WTC11 (cell line): ENCODE measurements at places on chromosomes 1 and 21. TPM values are rescaled to one million over a fixed set of nuclear protein-coding genes. Genes with fewer than 3 reads are reported as not detected.

GRCh38 chr1:118304722-118305359, 119.8 kb upstream of the SPAG17 start:
- DNase-seq: no peak

DNA sequence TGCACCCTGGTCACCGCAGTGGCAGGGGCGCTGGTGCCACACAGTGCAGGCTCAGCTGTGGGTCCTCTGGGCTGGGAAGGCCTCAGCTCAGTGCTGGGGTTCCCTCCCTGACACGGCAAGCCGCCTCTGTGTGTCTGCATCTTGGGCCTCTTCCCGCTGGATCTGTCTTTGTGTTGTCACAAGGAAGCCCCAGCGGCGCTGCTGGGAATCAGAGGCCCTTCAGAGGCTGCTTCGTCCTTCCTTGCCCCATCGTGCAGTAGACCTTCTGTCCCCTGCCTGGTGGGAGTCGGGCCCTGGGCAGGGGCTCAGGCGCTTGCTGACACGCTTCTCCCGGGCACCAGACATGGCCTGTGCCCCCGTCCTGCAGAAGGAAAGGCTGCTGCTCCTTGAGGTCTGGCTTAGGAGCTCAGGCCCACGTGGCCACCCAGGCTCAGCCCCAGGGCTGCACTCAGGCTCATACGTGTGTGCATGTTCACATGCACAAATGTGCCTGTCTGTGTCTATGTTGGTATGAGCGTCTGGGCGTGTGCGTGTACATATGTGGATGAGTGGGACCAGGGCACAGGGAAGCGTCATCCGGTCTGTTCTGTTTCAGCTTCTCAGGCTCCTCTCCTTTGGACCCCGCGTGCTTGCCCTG, 24.3 kb upstream of the DIP2A start:
- no peak for DNase-seq

- no peak for DNase-seq
Measured at GRCh38 chr1:216892581-216893160, 169.4 kb upstream of the ESRRG start.

GRCh38 chr1:185400052-185400451, 83.0 kb upstream of the IVNS1ABP start:
- DNase-seq: no peak

DNA sequence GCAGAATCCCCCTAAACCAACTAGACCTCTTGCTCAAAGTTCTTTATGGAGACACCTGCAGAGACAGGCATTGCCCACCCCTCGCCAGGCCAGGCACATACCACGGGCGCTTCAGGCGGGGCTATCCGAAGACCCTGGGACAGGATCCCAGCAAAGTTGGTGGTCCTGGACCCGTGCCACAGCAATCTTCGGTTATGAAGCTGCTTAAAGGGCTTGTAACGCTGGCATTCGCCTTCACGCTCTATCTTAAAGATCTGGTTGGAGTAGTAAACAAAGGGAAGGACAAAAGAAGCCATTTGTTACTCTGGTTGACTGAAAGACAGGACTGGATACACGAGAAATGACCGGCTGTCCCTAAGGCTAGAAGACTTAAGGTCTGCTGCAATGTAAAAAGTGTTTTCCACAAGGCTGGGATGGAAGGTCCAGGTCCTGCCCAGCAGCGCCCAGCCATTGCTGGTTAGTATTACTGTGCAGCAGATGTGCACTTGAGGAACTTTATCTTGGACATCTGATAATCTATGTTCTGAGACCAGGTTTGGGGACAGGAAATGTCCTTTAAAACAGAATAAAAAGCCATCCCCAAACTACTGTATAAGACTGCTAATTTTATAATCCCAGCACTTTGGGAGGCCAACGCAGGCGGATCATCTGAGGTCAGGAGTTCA, 42.9 kb downstream of the PARP1 start:
- no peak for DNase-seq

DNA sequence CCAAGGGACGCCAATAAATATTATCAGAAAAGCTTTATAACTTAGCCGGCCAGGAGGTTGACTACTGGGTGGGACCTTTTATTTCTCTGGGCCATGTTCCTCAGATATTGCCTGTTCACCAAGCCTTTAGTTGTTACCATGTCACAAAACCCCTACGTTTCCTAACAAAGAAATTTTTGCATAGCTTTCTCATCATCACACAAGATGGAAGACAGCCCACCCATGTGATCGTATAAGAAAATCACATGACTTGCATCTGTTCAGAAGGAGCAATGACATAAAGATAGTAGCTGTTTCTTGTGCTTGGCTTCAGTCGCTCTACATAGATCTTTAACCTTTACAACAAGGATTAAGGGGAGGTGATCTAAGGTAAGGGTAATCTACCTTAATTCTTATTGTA, 88.9 kb upstream of the NGF start:
- no peak for DNase-seq

DNA sequence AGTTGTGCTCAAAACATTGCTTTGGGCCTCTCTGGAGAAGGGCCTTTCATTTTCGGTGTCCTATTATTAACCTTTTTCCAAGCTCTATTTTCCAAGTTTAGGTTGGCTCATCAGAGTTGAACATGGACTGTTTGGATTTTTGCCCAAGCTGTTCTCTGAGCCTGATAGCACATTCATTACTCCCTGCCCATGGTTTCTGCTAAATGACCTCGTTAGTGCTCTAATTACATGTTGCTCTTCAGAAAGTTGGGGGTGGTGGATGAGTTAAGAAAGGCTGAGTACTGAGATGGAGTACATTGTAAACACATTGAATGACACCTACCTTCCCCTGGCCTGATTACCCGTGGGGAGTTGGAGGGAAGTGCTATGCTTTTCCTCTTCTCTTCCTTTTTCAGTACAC, 38.9 kb downstream of the LMO4 start:
- DNase-seq: no peak

DNA sequence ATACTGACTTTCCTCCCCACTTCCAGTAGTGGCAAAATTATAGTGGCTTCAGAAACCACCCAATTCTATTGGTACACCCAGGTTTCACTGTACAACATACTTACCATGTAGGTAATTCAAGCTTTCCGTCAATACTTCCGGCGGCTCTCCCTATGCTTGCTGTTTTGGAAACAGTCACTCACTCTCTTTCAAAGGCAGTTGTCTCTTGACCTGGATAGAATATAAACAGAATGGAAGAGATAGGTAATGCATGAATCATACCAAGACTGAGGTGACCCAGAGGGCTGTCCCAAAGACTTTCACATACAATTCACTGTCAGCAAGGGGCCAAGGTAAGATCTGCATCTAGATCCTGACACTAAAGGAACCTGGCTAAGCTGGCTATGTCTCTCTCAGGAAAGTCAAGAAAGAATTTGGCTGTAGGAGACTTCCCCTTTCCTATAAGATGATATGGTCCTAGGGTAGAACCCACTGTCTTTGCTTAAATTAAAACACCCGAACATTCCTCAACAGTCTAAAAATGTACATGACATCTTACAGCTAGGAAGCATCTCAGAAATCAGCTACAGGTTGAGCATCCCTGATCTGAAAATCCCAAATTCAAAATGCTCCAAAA, 59.6 kb downstream of the LUZP1 start:
- DNase-seq: no peak

GRCh38 chr1:3403388-3404231, 50.9 kb upstream of the ARHGEF16 start:
- peak; percentile 71 for DNase-seq

GRCh38 chr1:45934947-45935346, 131.5 kb downstream of the MAST2 start:
- DNase-seq: no peak

DNA sequence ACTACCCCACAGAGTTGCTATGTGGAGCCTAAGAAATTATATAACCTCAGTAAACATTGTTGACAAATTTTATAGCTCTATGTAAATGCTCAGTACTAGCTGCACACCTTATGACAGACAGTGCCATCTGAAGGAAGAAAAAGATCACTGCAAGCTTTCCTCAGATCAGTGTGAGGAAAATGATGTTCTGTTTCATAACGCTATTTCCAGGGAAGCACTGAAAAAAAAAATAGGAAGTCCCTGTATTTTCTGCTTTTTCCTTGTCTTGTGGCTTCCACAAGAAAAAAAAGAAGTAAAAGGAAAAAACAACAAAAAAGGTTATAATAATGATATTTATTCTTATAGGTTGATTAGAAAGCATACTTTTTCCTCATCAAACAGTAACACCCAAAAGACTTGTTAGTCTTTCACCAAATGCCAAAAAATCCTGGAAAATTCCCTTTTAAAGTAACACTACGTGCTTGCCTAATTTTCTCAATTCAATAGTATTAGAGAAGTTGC, 23.2 kb downstream of the LYST start:
- no peak for DNase-seq

DNA sequence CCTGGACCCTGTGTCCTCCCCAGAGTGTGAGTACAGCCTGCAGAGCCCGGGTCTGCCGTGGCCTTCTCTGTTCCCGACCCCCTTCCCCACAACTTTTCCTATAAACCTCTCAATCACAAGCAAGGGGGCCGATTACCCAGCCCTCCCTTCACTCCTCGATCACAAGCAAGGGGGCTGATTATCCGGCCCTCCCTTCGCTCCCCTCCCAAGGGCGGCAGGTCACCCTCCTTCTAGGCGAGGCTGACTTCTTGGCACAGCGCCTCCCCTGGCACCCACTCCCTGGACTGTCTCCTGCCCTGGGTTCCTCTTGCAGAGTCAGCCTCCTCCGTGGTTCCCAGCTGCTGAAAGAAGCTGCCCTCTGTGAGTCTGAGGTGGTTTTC, 12.3 kb upstream of the LDLRAP1 start:
- no peak for DNase-seq

GRCh38 chr1:100597784-100598183, 59.8 kb downstream of the GPR88 start:
- no peak for DNase-seq

DNA sequence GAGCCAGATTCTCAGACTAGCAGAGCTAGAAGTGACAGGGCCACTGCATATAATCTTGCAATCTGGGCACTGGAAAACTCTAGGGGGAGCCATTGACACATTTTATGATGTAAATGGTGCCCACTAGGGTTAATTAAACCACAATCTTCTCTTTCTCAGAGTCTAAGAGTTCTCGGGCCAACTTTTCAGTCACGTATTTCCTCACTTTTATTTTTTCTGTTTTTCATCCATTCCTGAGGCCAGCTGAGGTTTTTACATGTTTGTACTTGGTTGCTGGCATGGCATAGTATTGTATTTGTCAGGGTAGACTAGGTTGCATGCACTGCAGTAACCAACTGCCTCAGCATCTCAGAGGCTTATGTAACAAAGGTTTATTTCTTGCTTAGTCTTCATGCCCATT, 138.2 kb downstream of the ZNF326 start:
- peak; percentile 28 for DNase-seq

DNA sequence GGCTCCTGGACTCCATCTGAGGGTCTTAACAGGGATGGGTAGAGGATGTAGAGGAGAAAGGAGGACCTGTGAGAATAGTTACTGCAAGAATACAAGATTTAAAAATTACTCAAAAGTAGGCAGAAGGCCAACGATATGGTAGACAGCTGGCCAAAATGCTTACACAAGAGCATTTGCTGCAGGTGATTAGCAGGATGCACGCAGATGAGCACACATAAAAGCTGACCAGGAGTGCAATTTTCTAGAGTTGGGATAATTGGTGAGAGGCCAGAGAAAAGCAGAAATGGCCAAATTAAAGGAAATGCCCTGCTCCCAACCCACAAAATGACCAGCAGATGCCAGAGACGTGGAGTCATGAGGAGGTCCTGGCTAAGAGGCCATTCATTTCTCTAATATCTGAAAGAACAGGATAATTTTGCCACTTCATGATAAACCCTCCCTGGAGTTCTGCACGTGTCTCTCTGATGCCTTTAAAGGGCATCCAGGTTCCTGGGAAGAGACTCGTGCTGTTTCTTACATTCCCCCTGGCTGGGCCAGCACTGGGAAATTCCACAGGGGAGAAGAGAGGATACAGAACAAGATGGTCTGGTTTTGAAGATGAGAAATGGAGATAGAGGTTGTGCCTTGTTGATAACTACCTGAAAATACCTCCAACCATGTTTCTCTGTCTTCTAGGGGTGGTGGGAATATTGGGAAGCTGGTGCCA, 62.3 kb upstream of the KCNA3 start:
- DNase-seq: no peak

- DNase-seq: peak; percentile 26
Measured at GRCh38 chr1:109959974-109960744, 24.4 kb upstream of the AHCYL1 start.

DNA sequence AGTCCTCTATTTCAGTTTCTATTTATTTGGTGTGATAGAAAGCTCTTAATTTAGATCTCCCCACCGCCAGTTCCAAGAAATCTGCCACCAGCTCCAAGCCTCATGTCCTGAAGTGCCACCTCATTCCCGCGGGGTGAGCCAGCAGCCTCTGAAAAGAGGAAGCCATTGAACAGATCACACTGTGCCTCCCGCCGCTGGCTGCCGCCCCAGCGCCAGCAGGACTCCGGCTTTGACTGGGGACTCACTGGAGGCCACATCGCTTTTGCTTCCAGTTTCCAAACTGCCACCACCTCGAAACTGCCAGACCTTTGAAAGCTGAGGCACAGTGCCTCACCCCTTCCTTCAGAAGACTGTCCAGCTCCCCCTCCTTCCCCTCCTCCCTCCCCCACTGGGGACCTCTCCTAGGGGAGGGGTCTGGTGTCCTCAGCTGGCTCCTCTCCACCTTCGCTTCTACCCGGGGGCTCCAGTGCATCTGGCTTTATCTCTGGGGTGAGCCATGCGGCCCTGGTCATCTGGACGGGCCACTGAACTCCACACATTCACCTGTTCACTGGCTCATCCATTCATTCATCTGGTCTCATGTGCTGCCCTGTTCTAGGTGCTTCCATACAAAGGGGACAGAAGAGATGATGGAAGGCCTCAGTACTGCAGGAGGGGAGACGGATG, 58.9 kb downstream of the VPS26C start:
- DNase-seq: no peak

GRCh38 chr1:204924013-204924759, 53.5 kb downstream of the NFASC start:
- peak; percentile 57 for DNase-seq

- no peak for DNase-seq
Measured at GRCh38 chr1:201760516-201760915, 68.4 kb upstream of the IPO9 start.

DNA sequence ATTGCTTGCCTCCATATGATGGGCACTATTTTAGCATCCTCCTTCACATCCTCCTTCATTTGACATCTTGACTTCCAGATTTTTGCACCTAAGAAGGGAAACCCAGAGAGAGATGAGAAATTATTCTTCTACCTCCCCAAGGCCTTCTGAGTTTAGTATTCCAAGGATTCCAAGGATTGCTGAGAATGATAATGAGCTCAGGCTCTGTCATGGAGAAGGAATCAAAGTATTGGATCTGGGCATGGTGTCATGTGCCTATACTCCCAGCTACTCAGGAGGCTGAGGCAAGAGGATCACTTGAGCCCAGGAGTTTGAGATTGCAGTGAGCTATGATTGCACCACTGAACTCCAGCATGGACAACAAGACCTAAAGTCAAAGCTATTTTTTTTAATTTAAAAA, 26.6 kb upstream of the ZNF281 start:
- DNase-seq: no peak

UTP25 gene
- 4.8 to 5.5 TPM (median 5.3 TPM) in 3 replicates for total RNA-seq

HES3 gene
- total RNA-seq: 74.7 to 78.7 TPM (median 78.3 TPM) in 3 replicates

OR6K3 gene
- not detected in 3 replicates for total RNA-seq

ANXA9 gene
- total RNA-seq: 1.5 to 1.6 TPM (median 1.6 TPM) in 3 replicates

DAP3 gene
- 107 to 125 TPM (median 109 TPM) in 3 replicates for total RNA-seq

CYP4B1 gene
- total RNA-seq: 0.24 to 0.44 TPM (median 0.39 TPM) in 3 replicates

LRRN2 gene
- 3.2 to 5.3 TPM (median 3.4 TPM) in 3 replicates for total RNA-seq
